ENCODE measurements at places on chromosomes 1 and 21.

GRCh38 chr1:84883286-84883685 is 9.7 kb downstream of the LPAR3 start:
- peak; percentile 53 for DNase-seq

DNA sequence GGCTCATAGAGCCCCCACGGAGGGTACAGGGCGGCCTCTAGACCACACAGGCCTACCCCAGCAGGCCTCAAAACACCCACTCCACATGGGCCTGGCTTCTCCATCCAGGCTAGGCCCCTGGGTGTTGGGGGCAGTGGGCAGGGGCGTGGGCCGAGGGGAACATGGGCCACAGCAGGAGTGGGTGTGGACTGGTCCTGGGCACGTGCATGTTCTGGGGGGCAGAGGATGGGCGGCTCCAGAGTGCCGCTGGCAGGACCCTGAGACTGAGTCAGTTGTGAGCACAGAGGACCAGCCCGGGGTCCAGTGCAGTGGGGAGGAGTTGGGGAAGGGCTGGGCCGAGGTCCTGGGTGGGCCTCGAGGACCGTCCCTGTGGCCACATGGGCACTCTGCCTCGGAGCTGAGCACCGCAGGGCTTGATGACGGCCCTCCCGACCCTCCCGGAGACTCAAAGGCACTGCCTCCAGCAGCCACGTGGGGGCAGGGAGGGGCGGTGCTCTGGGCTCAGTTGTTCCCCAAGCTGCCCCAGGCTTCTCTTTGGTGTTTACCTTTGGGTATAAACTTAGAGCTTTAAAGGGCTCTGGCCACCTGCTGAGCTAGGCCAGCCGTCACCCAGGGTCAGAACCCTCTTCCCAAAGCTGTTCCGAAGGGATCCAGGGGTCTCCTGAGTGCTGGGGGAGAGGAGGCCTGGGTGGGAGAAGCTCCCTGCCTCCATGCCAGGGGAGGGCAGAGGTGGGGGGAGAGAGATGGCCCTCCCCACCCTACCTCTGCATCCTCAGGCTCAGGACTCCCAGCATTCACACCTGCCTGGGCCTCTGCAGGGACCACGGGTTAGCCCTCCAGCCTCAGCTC is 79.9 kb downstream of the MORN1 start:
- peak; percentile 70 for DNase-seq

GRCh38 chr1:183609759-183610452 is 19.6 kb upstream of the NCF2 start:
- no peak for DNase-seq

- DNase-seq = no peak
Observed at GRCh38 chr1:154863315-154864174, 6.5 kb downstream of the KCNN3 start.

DNA sequence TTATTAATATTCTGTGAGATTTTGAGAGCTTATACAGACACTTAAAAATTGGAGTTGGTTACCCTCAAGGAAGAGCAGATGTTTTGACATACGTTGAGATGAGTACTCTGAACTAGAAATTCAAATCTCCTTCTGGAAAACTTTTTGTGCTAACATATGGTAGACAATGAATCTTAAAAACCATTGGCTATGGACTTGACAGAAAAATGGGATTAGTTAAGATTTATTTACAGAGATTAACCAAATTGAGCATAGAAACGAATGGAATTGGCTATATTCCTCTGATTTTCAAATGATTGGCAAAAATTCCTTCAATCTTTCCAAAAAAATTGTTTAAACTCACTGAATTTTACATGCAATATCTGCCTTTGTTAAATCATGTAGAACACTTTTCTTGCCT is 1392.9 kb downstream of the BRINP3 start:
- DNase-seq = no peak

DNA sequence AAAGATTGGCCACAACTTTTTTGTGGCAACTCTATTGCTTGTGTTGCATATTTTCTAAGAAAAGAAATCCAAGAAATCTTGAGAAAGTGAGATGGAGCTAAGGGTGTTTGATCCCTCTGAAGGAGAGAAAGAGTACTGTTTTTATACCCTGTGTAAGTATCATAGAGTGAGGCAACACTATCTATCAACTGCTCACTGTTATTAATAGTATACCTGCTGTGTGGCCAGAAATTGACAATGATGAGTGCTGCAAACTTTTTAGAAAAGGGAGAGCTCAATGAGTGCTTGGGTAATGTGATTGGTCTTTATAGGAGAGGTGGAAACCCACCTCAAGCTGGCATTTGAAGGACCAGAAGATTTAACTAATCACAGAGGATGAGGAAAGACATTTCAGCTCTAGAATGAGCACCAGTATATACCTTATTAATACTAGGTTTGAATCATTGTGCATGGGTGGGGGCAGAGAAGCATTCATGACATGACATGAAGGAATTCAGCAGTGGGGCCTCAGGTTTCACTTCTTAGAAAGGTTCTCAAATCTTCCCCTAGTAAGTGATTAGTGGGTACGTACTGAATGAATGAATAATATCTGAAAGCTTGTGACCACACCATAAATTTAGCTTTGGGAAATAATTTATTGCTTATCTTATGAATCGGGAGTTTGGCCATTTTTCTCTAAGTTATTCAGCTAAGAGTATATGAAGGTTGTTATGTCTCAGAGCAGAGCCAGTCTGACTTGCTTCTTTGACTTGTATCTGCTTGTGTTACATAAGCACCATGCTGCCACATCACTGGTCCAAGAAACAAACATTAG is 169.2 kb upstream of the SGIP1 start:
- no peak for DNase-seq

GRCh38 chr1:153217212-153217611 is at the start of gene PRR9:
TSS of gene PRR9 (plus strand) at chr1:153217584. CDS start at chr1:153218145, 561 bp downstream.
- no peak for DNase-seq

GRCh38 chr21:26842974-26843932 is 2.0 kb downstream of the ADAMTS1 start:
- peak; percentile 93 for DNase-seq

DNA sequence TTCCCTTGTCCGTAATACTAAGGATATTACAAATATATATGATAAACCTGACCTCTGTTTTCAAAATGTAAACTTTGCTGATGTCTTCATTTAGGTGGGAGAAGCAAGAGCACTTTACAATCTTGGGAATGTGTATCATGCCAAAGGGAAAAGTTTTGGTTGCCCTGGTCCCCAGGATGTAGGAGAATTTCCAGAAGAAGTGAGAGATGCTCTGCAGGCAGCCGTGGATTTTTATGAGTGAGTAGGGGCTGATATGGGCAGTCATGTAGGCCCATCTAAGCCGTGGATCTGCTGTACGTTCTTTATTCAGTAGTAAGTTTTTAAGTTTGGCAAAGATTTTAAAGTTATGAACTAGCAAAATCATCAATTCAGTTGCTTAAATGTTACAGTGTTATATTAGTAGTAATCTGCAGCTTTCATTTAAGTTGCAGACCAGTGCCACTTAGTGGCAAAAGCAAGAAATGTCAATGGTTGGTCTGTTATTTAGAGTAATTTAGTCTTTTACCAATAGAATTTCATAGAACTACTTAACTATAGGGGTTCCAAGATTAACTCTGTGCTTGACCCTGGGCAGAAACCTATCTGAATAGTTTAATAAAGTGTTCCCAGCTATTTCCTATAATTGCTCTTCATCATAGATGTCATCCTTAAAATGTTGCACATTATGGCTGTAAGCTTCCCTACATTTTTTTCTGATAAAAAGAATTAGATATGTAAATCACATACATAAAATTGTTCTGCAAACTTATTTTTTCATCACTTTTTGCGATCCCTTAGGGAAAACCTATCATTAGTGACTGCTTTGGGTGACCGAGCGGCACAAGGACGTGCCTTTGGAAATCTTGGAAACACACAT is 21.3 kb downstream of the GPSM2 start:
- peak; percentile 65 for DNase-seq

DNA sequence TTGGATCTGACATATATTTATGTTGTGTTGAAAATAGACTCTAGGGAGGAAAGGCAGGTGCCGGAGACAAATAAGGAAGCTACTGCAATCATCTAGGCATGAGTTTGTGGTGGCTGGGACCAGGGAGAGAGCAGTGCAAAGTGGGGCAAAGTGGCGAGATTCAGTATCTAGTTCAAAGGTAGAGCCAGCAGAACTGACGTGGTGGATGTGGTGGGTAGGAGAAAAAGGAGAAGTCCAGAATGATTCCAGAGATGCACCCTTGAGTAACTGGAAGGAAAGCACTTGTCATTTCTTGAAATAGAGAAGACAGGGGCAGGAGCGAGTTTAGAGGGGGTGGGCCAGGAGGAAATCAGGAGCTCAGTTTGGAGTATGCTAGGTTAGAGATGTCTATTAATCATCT is 275.2 kb downstream of the KAZN start:
- no peak for DNase-seq

- no peak for DNase-seq
Observed at GRCh38 chr1:14713077-14713476, 114.6 kb downstream of the KAZN start.

DNA sequence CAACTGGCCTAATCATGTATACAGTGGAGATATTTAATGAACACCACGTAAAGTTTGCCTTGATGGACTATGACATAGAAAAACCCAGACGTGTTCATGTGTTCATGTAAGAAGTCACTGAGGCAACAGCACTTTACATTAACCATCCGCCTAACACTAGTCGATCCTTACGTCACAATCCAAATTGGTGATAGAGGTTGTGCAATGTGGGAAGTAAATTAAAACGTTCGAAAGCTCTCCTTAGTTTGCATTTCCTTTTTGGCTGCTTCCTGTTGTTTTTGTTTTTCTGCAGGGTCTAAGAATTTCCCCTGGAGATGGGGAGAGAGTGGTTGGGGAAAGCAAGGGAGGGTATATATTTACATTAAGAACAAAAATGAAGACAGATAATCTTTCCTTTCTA is 587.5 kb upstream of the ADGRL2 start:
- no peak for DNase-seq

DNA sequence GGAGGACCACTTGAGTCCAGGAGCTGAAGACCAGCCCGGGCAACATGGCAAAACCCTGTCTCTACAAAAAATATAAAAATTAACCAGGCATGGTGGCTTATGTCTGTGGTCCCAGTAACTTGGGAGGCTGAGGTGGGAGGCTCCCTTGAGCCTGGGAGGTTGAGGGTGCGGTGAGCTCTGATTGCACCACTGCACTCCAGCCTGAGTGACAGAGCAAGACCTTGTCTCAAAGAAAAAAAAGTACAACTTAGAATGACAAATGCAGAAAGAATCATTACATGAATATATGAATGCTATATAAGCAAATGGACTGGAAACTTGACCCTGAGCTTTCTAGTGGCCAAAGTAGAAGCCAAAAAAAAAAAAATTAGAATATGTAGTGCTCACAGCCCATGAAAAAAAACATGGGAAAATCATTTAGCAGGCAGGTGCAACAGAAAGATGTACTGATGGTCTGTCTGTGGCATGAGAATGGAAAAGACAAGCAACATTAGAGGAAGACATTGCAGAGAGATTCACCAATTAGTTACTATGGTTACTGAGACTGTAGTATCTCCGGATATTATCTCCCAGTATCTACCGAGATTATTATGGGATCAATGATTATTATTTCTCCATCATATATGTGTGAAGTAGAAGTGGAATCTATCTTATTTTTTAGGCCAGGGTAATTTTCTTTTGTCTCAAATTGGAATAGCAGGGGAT is 19.2 kb downstream of the ELAPOR1 start:
- DNase-seq = no peak

- no peak for DNase-seq
Observed at GRCh38 chr1:221865808-221866207, 123.9 kb upstream of the DUSP10 start.

DNA sequence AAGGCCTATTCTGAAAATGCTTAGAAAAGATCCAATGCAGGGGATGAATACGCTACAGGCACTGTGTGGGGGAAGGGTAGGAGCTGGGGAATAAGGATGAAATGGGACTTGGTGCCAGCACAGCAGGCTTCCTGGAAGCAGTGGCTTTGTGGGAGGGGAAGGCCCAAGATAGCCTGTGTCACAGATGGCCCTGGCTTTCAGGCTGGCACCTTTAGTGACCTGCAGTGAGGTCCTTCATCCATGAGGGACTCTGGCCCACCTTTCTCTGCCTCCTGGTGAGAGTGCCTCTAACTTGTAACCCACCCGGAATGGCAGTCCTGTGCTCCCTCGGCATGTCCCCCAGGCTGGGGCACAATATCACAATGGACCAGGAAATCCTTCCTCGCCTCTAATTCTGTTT is 919 bp downstream of the CHI3L1 start:
- DNase-seq = no peak

DNA sequence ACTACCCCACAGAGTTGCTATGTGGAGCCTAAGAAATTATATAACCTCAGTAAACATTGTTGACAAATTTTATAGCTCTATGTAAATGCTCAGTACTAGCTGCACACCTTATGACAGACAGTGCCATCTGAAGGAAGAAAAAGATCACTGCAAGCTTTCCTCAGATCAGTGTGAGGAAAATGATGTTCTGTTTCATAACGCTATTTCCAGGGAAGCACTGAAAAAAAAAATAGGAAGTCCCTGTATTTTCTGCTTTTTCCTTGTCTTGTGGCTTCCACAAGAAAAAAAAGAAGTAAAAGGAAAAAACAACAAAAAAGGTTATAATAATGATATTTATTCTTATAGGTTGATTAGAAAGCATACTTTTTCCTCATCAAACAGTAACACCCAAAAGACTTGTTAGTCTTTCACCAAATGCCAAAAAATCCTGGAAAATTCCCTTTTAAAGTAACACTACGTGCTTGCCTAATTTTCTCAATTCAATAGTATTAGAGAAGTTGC is 23.2 kb downstream of the LYST start:
- peak; percentile 48 for DNase-seq
